Activated T-cell treated with anti-CD3 and anti-CD28 coated beads for 1 hour (primary cell): ENCODE measurements at places on chromosomes 11 and 22.

DNA sequence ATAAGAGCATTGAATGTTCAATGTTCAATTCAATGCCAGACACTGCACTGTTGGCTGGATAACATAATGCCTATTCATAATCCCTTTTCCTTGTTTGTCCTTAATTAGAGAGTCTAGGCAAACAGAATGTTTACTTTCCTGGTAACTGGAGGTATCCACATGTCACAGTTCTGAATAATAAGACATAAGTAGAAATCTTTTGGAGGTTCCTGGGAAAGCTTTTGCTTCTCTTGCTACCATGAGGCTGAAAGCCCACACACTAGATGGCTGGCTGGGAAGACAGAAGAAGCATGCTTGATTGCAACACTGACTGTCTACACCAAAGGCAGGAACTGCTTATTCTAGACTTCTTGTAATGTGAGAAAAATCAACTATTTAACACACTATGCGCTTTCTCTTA is 79.5 kb downstream of the GAB2 start:
- no peak for DNase-seq

GRCh38 chr11:67542169-67542568 is 18.9 kb upstream of the CABP2 start:
- no peak for DNase-seq

DNA sequence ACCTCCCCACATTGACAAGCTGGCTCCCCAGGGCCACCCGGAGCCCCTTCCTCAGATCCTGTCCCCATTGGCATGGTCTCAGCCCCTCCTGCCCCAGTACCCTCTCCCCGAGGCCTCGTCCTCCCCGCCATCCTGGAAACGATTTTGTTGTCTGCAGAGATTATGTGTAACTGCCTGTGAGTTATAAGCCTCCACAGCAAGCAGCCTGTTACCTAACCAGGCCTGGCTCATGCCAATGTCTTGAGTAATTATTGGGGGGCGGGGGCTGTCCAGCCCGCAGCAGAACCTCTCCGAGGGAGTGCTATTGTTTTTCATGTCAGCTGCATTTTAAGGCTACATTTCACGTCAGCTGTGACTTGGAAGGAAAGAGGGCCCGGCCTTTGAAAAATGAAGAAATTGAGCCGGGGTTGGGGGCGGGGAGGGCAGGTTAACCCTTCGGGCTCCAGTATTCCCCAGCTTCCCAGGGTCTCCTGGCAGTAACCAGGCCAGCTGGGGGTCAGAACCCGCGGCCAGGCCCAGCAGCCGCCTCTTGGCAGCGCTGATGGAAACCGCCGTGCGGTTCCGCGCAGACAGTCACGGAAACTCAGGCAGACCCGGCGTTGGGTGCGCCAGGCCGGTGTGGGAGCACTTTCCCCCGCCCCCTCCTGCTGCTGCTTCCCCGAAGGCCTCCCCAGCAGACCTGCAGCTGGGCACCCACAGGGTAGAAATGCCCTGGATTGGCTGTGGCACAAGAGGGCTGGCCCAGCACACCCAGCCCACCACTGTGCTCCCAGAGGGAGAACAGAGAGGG is 59.5 kb downstream of the CDKN1C start:
- no peak for DNase-seq

DNA sequence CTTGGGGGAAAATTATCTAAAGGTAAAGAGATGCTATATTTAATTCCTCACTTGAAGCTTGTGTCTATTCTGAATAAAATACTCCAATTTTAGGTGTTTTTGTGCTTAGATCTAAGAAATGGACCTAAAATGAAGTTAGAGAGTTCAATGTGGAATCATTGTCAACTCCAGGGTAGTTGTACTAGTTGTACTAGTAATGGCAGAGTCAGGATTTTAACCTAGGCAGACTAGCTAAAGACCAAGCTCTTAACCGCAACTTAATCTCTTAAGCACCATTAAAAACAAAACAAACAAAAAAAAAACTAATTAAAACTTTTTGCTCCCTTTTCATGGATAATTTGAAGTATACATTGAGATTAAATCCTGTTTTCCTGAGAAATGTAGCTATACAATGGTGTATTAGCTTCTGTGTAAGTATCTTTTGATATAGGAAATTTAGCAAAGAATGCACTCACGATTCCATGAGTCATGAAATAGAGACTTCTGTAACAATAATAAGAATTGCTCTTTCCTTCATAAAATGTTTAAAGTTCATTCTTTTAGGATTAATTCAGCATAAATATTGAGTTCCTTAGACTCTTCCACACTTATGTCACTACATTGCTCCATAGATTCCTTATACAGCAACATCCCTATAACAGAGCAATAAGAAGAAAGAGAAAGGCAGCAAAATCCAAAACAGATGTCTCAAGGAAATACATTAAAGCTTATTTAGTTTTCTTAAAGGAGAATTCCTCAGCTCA is 26.5 kb upstream of the SOX6 start:
- no peak for DNase-seq
